Fibroblast of skin of right biceps (primary cell): ENCODE measurements at places on chromosomes 7 and 10.
A peak's percentile ranks its signal among the peaks of the same experiment; 100 is the strongest.

- DNase-seq, result peak; percentile 15
Observed at GRCh38 chr10:131928248-131929095, 27.7 kb downstream of the PPP2R2D start.

GRCh38 chr10:112744181-112745096 lies 205.6 kb upstream of the TCF7L2 start:
- DNase-seq, result no peak

GRCh38 chr10:43958964-43959363 lies 310.3 kb upstream of the ZNF32 start:
- DNase-seq, result no peak

- peak; percentile 14 for DNase-seq
Observed at GRCh38 chr10:61024856-61025201, 80.8 kb upstream of the RHOBTB1 start.

- no peak for DNase-seq
Observed at GRCh38 chr7:152355474-152356057, 80.2 kb downstream of the KMT2C start.

- DNase-seq, result peak; percentile 37
Observed at GRCh38 chr10:3774018-3774813, 10.8 kb downstream of the KLF6 start.

DNA sequence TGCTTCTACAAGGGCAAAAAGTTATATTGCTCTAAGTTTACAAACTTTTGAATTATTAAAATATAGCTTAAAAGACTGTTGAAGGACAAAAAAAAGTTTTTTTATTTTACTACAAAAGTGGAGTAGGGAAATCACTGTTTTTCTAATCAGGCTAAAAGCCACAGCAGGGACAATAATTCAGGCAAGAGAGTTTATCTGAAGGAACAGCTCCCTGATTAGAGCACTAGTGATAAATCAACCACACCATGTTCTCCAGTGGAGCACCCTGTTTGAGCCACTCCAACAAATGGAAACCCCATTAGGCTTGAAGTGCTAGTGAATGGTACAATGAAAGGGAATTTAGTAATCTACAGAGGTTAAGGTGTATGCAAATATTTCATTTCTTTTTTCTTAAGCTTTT lies 357.1 kb downstream of the SEMA3D start:
- no peak for DNase-seq

- DNase-seq, result no peak
Observed at GRCh38 chr7:114835303-114835702, 86.6 kb upstream of the MDFIC start.

DNA sequence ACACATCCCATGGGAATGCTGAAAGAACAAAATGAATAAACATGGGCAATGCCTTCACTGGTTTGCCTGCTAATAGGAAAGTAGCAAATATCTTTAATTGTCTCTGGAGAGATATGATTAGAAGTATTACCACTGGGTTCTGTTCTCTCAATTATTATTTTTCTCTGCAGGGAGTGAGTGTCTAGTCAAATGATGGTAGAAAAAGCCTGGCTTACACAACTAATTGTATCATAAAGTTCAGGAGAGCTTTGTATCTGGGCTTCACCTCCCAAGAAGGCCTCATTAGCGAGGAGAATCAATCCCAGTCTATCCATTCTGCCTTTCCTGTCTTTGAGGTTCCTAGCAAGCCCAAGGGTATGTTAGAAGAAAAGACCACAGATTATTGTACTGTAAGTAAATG lies at the start of gene OR2A14:
Gene OR2A14, plus strand, starts transcription at position 301 of the 400 bp plus-strand sequence. CDS start 5,937 bp downstream, outside the sequence.
- DNase-seq, result no peak

DNA sequence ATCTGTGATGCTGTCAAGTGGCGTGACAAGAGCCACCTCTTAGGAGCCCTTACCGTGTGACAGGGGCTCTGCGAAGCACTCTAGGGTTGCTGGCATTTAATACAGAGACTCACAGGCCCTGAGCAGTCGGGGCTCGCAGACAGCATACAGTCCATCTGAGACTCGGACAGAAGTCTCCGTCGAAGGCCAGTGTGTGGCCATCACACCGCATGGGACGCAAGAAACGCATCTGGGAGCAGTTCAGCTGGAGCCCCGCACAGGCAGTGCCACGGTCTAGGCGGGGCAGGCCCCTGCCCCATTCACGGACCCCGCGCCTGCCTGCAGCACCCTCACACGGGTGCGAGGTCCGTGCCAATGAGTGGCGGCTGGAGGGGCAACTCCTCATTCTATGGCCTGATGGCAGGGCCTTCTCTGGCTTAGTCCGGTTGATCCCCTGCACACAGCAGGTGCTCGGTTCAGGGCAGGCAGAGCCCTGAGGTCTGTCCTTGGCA lies 33.6 kb downstream of the IQCE start:
- no peak for DNase-seq

GRCh38 chr7:97126483-97127171 lies 9.1 kb downstream of the SDHAF3 start:
- peak; percentile 36 for DNase-seq

DNA sequence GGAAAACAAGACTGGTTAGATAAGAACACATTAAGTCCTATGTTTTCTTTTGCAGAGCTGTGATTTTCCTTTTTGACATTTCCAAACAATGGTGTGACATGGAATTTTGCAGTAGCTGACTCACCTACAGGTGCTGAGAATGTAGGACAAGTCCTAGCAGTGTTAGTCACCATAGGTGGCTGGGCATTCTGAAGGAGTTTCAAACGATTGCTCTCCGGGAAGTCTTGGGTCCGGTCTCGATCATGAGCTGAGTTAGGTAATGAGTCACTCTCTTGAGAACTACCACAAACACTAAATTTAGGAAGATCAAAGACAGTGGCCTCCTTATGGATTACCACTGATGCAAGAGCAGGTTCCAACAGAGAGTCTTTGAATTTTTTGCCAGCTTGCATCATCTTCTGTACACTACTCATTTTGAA lies 3.6 kb downstream of the FIGNL1 start:
- DNase-seq, result peak; percentile 71

DNA sequence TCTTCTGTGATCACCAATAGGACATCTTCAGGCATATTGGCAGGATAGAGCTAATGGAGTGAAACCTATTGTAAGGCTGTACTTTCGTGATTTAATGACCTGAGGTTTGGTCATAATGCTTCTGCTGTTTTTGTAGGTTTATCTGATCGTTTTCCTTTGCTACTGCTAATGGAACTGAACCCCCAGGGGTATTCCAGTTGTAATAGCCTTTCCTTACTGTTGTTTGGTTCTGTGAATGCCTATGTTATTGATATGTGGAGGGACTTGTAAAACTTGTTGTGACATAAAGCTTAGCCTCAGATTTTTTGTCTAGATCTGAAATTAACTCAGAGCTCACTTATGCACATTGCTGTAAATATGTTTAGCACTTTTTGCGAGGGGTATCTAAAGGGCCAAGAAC lies 10.9 kb upstream of the VWA2 start:
- DNase-seq, result no peak

GRCh38 chr10:30387646-30388243 lies 38.7 kb upstream of the MTPAP start:
- peak; percentile 40 for DNase-seq

GRCh38 chr10:122255509-122256301 lies 15.4 kb upstream of the BTBD16 start:
- DNase-seq, result no peak

- DNase-seq, result peak; percentile 9
Observed at GRCh38 chr7:15889507-15889906, 203.0 kb upstream of the MEOX2 start.

DNA sequence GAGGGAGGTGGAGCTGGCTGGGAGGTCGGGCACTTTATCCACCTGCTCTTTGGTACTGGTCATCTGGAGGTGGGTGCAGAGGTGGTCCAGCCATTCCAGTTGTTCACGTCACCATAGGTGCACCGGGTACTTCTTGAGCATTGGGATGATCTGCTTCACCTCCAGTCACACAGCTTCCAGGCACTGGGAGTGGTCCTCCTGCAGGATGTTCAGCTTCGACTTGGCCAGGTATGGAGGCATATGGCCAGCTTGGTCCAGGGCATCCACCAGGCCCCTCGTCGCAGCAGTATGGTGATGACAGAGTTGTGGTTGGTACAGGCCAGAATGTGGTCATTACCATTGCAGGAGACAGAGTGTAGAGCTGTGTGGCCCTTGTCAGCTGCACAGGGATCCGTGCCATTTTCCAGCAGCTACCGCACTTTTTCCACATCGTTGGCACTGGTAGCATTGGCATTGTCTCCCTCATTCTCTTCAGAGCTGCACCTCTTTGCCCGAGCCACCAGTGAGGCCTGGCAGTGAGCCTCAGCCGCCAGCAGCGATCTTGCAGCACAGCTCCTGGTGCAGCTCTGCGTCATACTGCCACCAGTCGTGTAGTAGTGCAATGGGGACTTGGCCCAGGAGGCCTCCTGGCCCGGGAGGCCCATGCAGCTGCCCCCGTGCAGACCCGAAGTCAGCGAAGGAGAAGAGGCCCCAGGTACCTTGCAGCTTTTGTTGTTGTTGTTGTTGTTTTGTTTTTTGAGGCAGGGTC lies 150.9 kb downstream of the ZNF22 start:
- no peak for DNase-seq

GRCh38 chr7:47295606-47296005 lies 286.3 kb downstream of the TNS3 start:
- DNase-seq, result no peak

DNA sequence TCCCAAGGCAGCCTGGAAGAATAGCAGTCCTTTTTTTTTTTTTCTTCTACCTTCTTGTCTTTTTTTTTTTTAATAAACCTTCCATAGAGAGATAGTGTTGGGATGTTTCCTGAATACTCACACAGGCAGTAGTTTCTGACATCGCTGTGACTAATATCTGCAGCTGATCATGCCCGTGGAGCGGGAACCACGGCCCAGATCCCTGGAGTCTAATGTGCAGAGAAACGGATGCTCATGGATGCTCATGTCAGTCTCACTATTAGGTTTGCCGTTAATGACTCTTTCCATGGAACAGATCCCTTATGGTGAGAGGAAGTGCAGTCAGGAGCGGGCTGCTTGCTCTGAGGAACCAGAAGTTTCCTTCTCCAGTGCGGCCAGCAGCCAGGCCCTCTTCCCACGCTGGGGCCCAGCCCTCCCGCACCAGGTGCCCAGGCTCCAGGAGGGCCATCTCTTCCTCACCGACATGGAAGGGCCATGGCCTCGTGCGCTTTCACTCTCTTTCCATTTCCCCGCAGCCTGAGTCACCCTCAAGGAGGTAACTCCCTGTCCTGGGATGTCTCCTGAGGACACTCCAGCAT lies 132.5 kb downstream of the WDR37 start:
- DNase-seq, result peak; percentile 5

DNA sequence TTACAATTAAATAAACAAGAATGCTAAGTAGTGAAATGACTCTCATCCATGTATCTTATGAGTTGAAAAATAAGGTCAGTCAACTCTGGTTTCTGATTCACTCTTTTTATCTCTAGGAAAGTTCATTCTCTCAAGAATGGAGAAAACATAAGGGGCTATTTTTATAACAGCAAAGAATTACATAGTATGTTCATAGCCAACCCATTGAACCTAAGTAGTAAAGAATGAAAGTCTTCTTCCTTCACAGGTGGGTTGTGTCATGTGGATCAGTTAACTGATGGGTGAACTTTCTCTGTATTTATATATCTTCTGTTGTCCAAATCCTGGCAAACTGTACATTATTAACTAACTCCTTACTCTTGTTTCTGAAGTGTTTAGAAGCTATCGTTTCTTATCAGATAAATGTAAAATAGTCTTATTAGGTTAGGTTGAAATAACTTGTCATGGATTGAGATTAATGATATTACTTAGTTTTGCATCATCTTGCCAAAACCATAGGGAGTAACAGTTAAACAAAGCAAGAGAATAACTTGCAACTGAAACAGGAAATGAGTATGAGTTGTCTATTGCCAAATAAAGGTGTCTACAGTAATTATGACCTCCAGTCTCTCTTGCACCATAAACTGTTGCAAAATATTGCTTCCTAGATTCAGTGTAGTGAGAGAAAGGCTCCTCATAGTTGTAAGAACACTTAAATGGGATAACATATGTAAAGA lies 86.8 kb downstream of the ANKRD7 start:
- DNase-seq, result peak; percentile 1

GRCh38 chr10:122112625-122113160 lies 123.7 kb downstream of the TACC2 start:
- DNase-seq, result peak; percentile 87

DNA sequence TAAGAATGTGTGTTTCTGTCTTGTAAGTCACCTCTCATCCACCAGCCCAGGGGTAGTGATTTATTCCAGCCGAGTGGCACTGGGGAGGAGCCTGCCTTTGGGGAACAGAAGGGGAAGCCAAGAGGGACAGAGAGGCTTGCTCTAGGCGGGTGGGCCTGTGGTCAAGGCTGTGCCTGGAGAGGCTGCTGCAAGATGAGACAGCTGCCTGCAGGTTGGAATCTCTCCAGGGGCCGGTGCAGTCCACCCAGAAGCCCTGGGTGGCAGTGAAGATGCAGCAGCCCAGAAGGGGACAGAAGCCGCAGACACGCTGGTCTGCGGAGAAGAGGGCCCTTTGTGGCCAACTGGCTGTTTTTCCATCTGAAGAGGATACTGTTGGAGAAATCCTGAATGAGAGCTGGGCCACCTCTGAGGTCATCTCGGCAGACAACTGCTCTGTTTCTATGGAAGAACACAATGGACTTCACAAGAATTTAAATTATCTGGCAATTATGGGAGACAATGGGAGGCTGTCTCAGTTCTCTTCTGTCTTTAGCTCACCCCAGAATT lies 175.7 kb downstream of the GFRA1 start:
- no peak for DNase-seq

GRCh38 chr10:20454331-20454730 lies 442.8 kb downstream of the NEBL start:
- no peak for DNase-seq

GRCh38 chr10:106877574-106877973 lies 286.9 kb downstream of the SORCS1 start:
- DNase-seq, result no peak

- DNase-seq, result no peak
Observed at GRCh38 chr10:109957092-109957797, 33.9 kb upstream of the XPNPEP1 start.

GRCh38 chr7:128833946-128834325 lies 3.7 kb downstream of the FLNC start:
- no peak for DNase-seq

DNA sequence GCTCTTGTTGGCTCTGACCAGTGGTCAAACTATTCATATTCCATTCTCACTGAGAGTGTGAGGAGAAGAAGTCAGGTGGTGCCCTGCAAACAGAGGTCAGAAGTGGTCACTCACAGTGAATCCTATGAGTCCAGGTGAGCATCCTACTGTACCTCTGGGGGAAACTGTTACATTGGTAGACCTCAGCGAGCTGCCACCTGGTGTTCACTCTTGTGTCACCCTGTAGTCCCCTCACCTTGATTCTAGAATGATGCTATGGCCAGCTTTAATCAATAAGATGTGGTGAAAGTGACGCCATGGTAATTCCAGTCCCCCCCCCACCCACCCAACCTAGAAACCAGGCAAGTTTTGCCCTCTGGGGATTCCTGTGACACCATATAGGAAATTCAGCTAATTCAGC lies 1.2 kb upstream of the AMPH start:
- DNase-seq, result no peak

DNA sequence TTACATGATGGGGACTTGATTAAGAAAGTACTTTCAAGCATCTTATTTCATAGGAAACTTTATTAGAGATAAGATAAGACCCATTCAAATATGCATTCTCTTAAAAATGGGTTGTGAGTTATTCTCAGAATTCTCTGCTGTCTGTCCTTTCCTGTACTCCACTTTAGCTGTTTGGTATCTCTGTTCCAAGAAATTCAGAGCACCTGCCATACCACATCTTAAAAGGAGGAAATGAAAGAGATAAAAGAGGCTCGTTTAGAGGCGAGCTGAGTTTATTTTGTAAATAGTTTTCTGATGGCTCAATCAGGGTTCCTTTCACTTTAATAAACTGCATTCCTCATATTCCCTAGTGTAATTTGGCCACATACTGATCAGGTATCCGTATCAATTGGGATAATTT lies 87.2 kb downstream of the MDFIC start:
- no peak for DNase-seq

GRCh38 chr10:90168244-90168643 lies 466.9 kb downstream of the KIF20B start:
- peak; percentile 40 for DNase-seq
